ENCODE measurements at places on chromosomes 6 and 20.

DNA sequence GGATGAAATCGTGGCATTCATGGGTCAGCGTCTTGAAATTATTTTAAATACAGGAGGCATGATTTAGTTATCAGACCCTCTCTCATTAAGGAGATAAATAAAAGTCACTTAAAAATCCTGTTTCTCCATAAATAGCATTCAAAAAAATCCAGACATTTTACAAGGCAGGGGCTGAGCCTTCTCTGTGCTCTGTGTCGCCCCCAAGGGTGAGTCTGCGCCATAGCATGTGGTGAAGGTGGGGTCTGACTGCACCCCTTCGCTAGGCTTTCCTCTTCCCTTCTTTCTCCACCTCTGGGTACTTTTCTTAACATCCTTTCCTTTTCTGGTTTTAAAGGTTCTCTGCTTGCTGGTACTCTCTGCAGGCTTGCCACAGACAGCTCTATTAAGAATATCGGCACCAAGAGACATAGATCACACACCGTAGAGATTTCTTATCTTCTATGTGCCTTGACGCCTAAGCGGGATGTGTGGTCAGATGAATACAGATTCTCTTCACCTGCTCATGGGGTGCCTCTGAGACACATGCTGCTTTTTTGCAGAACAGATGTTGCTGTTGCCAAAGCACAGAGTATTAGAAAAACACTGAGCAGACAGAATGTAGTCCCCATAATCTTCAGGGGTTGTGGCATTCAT, 20.1 kb upstream of the FAM209A start:
- no peak for DNase-seq

DNA sequence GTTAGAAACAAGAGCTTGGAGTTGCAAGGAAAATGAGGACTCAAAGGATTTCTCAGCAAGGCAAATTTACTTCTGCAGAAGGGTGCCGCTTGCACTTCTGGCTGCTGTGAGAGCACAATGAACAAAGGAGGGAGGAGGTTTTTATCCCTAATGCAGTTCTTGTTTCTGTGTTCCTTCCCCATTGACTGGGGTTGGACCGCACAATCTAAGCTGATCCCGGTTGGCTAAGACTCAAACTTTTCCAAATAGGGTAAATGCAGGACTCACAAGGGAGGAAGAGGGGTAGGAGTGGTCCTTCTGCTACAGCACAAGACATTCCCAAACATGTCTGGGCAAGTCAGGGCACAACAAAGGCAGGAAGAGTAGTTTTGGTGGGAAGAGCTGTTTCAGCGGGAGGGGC, 249.6 kb upstream of the MOCS1 start:
- no peak for DNase-seq

GRCh38 chr20:8365634-8366033, 233.6 kb downstream of the PLCB1 start:
- no peak for DNase-seq

DNA sequence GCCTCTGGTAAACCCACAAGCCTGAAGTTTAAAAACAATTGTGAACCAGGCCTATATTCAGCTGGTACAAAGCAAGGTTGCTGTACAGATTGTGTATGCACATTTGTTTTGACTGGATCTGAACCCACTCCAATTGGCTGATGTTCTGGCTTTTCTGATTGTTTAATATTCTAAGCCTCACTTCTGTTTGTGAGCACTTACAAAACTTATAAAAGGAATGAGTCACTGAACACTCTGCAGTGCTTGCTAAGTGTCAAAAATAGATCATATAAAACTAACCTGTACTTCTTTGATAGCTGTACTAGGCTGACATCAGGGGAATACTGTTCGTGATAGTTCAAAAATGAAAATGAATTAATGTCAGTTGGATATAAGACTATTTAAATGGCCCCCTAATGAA, 12.1 kb downstream of the COL21A1 start:
- no peak for DNase-seq

- DNase-seq, result no peak
Measured at GRCh38 chr6:109718991-109719390, 27.9 kb downstream of the FIG4 start.

DNA sequence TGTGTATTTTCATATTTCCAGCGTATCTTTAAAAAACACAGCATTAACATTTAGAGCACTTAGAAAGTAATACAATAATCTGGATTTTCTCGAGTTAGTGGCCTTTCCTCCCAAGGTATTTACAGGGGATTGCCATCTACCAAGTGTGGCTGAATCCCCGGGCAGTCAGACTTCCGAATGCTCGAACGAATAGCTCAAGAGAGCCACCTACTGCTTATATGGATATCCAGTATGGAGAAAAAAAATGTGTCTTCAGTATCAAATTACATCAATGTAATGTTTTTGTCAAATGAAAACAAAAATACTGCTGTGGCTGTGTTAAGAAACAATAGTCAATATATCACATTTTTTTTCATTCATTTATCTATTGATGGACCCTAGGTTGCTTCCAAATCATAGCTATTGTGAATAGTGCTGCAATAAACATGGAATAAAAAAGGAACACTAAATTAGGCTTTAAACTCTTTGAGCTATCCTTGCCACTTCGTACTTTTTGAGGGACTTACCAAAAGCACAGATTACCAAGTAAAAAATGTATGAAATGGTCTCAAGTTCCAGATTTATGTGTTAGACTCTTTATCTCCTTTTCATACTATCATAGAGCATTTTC, 654.5 kb upstream of the PTCHD4 start:
- peak; percentile 40 for DNase-seq

GRCh38 chr6:106913676-106914280, 60.8 kb downstream of the CD24 start:
- no peak for DNase-seq

DNA sequence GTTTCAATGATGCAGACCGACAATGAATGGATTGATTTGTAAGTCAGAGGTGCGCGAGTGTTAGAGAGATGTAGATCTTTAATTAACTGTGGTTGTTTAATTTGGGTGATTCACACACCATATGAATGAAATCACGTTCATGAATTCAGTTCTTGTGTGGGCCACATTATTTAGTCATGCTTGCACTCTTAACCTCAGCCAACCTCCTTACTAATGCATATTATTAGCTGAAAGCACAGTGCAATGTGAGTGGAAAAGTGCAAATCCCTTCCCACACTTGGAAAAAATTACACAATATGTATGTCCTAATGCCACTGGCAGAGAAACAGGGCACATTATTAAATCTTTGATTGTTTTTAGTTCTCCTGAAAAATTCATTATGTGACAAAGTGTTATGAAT, 512.5 kb downstream of the BCKDHB start:
- DNase-seq, result no peak

DNA sequence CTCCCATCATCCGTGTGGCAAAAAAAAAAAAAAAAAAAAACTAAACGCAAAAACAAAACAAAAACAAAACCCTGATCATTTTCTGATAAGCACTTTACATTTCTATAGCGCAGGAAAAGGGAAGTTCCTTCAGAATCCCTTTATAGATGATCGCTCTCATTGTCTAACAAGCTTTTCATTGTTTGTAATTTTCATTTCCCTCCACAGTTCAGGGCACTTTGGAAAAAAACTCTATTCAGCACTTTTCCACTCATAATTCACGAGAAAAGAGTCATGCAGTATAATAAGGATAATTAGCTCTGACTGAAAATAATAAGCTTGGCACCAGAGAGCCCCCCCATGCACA, 89.4 kb upstream of the ATXN1 start:
- no peak for DNase-seq

GRCh38 chr20:42988319-42988718, 201.4 kb downstream of the PTPRT start:
- DNase-seq, result no peak

- DNase-seq, result no peak
Measured at GRCh38 chr6:95128439-95128838, 448.9 kb upstream of the MANEA start.

DNA sequence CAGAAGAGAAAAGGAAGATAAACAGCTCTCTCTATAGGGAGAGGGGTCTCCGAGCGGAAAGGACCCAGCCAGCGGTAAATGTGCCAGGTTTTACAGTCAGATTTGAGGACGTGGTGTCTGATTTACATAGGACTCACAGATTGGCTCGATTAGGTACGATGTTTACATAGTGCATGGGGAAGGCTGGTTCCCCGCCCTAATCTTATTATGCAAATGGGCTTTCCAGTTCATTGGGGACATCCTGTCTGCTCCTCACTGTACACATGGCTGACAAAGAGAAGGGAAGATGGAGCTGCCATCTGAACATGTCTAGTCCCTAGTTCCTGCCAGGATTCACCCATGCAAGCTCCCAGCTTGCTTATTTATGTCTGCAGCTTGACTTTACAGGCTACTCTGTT, 119.9 kb downstream of the RNF144B start:
- no peak for DNase-seq

- no peak for DNase-seq
Measured at GRCh38 chr6:134056046-134056445, 3.6 kb upstream of the SLC2A12 start.

DNA sequence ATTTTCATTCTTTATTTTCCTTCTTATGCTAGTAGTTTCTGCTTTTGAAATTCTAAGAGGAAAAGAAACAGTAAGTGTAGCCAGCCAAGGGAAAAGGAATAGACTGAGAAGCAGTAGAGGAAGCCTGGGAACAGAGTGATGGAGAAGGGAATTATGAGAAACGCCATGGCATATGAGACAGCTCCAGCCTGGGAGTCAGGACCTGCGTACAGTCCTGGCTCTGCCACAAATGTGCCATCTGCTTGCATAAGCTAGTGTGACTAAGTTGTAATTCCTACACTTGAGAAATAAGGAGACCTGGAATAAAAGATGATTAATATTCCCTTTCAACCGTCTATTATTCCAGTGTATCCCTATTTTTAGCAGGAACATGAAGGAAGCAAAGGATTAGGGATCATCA, 47.5 kb downstream of the OSTM1 start:
- DNase-seq, result no peak

GRCh38 chr6:87151781-87152525, 3.4 kb upstream of the ZNF292 start:
- peak; percentile 36 for DNase-seq

DNA sequence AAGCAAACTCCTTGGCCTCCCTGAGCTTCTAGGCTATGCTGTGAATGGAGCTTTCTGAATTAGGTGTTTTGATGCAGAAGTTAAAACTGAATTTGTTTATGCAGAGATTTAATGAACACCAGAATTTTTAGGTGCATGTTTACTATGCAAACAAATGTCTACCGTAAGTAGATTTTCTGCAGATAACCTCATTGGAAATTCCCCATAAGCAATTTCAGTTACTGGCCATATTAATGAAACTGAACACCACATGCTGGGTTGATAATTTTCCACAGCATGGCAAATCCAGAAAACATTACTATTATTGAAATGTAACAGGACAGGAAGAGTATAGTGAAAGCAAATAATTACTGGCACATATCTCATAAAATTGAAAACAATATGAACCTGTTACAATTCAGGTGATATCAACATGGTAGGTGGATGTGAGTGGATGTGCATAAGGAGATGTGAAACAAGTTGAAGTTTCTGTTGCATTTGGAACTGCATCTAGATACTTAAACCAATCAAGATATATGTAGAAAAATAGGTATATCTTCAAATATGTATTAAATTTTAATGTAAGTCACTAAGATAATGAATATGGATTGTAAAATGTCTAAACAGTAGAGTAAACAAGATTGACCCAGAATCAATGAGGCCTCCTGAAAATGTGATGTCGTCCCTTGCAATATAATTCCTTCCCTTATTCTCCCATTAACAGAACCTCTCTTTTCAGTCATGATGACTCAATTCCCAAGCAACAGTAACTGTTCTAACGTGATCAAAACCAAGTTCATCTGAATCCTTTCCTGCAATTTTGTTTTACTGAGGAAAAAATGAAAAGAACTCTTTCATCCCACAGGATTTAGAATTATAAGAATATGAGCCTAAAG, 11.0 kb downstream of the PTCHD4 start:
- DNase-seq, result no peak

DNA sequence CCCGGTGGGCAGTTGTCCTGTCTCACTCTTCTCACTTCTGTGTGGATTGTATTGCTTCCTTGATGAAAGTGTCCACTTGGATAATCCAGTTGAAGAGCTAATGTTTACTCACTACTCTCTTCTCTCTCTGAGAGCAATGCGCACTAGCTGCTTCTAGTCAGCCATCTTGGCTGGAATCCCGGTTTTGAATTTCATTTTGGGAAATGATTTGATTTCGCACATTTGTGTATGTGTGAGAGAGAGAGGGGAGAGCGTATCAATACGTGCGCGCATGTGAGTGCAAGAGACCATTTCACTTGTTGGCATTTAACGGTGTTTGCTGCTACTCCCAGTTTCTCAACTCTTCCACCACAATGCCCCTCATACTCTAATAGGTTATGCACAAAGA, 67.8 kb downstream of the KLHL32 start:
- no peak for DNase-seq

GRCh38 chr6:43204271-43205105, 22.5 kb downstream of the CUL9 start:
- DNase-seq, result no peak

DNA sequence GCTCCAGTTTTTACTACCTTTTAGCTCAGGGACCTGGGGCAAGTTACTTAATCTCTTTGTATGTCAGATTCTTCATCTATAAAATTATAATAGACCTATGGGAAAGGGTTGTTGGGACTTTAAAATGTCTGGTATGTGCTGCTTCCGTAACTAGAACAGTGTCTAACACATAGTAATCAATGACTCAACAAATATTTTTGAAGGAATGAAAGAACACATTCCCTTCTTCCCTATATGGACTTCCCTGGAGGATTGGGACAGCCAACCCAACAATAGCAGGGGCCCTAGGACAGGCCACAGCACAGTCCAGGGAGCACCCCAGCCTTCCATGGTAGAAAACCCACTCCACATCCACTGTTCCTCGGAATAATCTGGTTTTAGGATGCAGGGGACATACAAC, 50.7 kb upstream of the TPD52L1 start:
- no peak for DNase-seq

DNA sequence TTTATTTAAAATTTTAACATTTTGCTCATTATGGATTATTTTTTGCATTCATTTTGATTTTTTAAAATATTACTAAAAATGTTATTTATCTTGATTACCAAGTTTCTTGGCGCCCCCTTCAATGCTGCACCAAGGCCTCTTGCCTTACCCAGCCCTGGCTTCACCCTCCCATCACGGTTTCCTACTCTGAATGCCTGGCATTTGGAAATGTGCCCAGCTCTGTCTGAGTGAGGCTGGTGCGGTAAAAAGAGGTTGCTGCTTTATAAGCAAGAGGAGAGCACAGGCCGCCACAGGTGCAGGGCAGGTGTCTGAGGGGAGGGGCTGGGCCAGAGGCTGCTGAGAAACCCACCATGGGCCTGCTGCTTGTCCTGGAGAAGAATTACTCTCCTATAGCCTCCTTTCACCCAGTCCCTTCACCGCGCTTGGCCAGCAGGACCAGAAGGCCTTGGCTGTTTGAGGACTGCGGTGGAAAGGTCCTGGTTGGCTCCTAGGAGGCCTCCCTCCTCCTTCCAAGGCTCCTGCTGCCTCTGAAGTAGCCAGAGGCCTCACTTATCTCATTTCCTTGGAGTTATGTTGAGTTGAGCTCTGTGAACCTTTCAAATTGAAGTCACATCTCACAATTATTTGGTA, 62.6 kb downstream of the BANF2 start:
- DNase-seq, result no peak

GRCh38 chr6:168440520-168441433, at the start of gene SMOC2:
SMOC2 (plus strand) TSS chr6:168441184; CDS start chr6:168441371, 187 bp downstream.
- no peak for DNase-seq

Measured in kidney capillary endothelial cell (primary cell).